ENCODE measurements at places on chromosomes 2 and 18. TPM values are rescaled to one million over a fixed set of nuclear protein-coding genes. Genes with fewer than 3 reads are reported as not detected.

GRCh38 chr2:17747684-17748452 lies 5.7 kb downstream of the SMC6 start:
- DNase-seq, result no peak

DNA sequence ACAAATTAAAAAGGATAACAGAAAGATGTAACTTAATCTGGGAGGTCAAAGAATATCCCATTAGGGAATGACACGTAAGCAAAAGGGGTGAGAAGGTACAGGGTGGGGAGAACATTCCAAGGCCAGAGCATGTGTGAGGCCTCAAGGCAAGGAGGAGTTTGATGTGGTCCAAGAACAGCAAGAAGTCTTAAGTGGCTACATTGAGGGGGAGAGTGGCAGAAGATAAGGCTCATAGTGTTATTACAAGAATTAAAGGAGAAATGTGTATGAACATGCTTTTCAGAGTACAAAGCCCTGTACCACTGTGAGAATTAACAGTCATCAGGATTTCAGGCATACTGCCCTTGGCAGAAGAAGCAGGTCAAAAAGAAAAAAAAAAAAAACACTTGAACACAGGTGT lies 174.4 kb upstream of the ERBB4 start:
- no peak for DNase-seq

Gene GAL3ST2
- not detected for total RNA-seq

- DNase-seq, result no peak
These were observed 27.3 kb downstream of the SULT1C2 start for GRCh38 chr2:108316033-108316432.

Gene ANKRD30B
- 0.08 TPM for total RNA-seq

GRCh38 chr2:30511122-30512083 lies 64.4 kb downstream of the LCLAT1 start:
- no peak for DNase-seq

Gene CCDC138
- total RNA-seq, result 3.0 TPM

DNA sequence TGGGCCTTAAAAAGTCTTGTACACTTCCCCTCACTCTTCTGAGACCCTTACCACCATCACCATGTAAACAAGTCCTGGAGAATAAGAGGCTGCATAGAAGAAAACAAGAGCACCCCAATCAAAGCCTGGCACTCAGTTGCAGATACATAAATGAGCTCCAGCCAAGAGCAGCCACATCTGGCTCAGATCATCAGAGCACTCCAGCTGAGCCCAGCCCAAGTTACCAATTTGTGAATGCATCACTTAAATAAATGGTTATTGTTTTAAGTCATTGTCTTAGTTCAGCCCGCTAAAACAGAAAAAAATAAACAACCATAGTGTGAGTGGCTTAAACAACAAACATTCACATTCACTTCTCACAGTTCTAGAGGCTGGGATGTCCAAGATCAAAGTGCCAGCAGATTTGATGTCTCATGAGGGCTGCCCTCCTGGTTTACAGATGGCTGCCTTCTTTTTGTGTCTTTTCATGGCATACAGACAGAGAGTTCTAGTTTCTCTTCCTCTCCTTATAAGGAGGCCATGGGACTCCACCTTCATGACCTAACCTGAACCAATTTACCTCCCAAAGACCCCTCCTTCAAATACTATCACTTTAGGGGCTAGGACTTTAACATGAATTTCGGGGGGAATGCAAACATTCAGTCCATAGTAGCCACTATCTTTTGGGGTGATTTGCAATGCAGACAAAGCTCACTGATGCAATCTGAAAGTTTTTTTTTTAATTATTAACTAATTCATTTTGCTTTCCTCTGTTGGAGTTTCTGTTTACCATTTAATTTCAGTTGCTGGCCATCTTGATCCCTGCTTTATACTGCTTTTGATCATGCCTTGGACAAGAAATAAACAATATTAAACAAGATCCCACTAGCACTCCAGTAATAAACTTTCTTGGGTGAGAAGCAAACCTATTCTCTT lies 187.5 kb upstream of the ACVR2A start:
- DNase-seq, result no peak

DNA sequence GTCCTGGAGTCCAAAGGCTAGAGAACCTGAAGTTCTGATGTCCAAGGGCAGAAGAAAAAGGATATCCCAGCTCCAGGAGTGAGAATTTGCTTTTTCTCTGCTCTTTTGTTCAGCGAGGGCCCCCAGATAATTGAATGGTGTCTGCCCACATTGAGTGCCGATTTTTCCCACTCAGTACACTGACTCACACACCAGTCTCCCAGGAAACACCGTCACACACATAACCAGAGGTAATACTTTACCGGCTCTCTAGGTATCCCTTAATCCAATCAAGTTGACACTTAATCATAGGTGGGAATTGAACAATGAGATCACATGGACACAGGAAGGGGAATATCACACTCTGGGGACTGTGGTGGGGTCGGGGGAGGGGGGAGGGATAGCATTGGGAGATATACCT lies 161.5 kb downstream of the WDR7 start:
- DNase-seq, result no peak

DNA sequence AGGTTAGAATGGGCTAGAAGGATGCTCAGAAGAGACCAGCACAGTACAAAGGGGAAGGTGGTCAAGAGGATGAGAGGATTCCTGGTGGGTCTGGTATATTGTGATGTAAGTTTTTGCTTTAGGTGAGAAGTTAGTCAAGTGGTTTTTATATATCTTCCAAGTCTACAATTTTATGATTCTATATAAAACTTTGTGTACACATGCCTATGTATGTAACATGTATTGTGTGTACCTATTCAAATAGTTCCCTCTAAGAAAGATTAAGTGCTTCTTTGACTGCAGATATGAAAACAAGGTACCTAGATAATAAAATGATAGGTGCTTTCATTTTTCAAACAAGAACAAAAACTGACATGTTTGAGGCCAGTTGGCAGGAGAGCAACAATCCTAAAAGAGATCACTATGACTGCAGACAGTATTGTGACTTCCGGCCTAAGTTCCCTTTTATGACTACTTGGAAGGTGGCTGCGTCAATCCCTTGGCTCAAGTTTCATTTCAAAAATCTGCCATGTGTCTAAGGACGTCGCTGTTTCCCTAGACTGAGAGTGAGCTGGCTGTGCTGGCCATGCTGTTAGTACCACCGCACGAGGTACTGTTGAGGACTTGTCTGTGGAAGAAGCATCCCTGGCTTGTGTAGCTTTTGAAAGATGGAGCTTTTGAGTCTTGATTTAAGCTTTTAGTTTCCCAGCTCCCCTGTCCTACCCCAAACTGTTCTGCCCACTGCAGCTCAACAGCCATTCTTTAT lies 123.1 kb downstream of the PRPF40A start:
- no peak for DNase-seq

GRCh38 chr2:169712791-169713227 lies 18.5 kb downstream of the PHOSPHO2 start:
- DNase-seq, result no peak

DNA sequence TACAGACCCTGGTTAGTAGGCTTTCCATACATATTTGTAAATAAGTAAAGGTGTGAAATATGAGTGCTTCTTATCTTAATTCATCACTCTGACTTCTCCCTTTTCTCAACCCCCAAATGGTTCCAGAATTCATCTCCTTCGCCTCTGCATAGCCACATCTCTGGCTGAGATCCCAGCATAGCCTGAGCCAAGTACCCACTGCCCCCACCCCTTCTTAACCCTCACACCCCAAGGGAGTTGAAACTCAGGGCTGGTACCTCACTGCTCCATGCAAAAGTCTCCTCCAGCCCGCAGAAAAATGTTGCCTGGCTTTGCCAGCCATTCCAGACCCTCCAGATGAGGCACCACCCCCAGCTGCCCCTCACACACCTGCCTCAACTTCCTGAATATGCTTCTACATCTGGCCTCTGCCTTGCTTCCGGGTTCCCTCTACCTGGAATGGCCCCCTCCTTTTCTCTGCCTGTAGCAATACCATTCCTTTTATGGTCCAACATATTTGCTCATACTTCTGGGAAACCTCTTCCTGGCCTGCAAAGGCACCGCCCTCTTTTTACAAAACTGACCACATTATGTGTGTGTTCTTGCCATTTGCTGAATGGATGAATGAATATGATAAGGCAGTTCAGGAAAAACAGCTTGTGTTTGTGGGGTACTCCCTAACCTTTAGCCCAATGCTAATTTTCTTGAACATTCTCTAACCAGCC lies 112.8 kb downstream of the CELF4 start:
- DNase-seq, result no peak

Gene PMS1
- 18.8 TPM for total RNA-seq

- DNase-seq, result no peak
These were observed 3.2 kb downstream of the SERPINB13 start for GRCh38 chr18:63590373-63590772.

Gene TXNDC2
- not detected for total RNA-seq

Gene CFAP210
- total RNA-seq, result not detected

All from kidney epithelial cell (primary cell).